ENCODE measurements at places on chromosomes 11 and 22. TPM values are rescaled to one million over a fixed set of nuclear protein-coding genes. Genes with fewer than 3 reads are reported as not detected.

Gene OR51F2
- not detected for polyA plus RNA-seq

Gene OR52I2
- not detected for polyA plus RNA-seq

Gene ARVCF
- 0.25 TPM for polyA plus RNA-seq

Gene ANGPTL5
- polyA plus RNA-seq = 0.42 TPM

Gene ISX
- not detected for polyA plus RNA-seq

Gene FAT3
- polyA plus RNA-seq = 10.2 TPM

Gene NAALAD2
- 10.0 TPM for polyA plus RNA-seq

Gene OR52K2
- polyA plus RNA-seq = not detected

Gene SERPING1
- polyA plus RNA-seq = 24.1 TPM

Gene SLC43A3
- 3.0 TPM for polyA plus RNA-seq

Gene APOA5
- not detected for polyA plus RNA-seq
